ENCODE measurements at places on chromosomes 16 and 17.
A peak's percentile ranks its signal among the peaks of the same experiment; 100 is the strongest.

GRCh38 chr16:30766206-30766932, 4.2 kb downstream of the RNF40 start:
- no peak for DNase-seq

GRCh38 chr16:3488801-3489200, 6.5 kb downstream of the C16orf90 start:
- DNase-seq = no peak

DNA sequence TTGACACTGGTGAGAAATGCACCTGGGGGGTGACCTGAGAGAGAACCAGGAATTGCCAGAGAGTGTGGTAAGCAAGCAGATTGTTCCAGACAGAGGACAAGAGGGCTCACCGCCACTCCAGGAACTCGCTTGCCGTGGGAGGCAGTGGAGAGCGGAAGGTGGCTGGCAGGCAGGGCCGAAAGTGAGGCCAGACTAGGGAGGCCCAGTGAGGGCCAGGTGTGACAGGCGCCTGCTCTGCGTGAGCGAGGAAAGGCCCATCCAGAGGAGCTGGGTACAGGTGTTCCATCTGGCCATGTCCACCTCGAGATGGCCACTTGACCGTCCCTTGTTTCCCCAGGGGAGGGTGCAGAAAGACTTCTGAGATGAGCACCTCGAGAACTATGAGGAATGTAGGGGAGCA, 11.9 kb upstream of the MYO15B start:
- no peak for DNase-seq

- no peak for DNase-seq
Measured at GRCh38 chr17:65156835-65157565, 19.8 kb downstream of the RGS9 start.

GRCh38 chr17:75933808-75934207, 7.0 kb downstream of the FBF1 start:
- DNase-seq = no peak

DNA sequence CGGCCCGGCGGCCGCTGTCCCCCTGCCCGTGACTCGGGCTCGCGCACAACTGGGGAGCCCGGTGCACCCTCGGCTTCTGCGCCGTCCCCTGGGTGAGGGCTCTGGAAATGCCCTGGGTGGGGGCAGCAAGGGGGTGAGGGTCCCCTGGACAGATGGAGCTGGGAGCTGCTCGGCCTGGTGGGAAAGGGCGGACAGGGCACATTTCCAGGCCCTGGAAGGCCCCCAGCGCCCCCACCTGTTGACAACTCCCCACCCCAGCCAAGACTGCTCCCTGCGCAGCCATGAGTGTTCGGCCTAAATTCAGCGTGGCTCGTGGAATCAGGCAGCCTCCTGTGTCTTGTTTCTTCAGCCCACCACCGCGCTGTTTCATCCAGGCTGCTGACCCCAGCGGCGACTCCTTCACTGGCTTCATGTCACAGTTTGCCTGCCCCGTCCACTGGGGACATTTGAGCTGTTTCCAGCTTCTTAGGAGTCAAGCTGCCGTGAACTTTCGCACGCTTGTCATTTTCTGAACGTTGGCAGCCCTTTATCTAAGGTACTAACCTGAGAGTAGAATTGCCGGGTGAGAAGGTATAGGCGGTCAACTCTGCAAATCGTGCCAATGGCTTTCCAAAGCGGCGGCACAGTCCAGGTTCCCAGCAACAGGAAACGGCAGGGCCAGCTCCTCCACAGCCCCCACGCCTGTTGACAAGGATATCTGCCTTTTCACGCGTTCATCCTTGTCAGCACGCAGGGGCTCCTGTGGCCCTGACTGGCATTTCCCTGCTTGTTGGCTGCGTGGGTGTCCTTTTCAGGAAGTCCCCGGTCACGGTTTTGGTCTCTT, 895 bp downstream of the UTS2R start:
- DNase-seq = no peak

DNA sequence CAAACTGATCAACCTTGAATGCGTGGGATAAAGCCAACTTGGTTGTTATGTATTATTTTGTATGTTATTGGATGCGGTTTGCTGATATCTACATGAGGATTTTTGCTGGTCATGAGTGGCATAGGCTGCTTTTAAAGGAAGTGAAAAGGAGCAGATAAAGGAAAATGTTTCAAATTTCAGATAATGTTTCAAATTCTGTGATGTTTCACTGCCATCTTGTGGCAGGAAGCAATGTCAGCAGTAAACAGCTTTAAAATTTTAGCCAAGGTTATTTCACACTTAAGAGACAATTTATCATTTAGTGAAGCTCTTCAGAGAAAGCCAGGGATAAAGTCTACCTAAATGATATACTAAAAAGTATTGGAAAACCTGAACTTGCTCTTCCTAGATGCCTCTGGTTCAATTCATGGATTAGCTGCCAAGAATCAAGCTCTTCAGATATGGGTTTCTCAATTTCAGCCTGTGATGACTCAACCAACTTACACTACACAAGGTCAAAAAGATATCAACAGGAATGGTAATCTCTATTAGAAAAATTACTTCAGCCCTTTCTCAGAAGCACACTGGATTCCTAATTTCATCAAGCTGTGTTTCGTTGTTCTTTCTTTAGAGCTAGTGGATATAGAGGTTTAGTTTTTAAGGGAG, 136.0 kb upstream of the C17orf78 start:
- no peak for DNase-seq

GRCh38 chr17:42132941-42133340, 10.3 kb downstream of the HSPB9 start:
- DNase-seq = no peak

DNA sequence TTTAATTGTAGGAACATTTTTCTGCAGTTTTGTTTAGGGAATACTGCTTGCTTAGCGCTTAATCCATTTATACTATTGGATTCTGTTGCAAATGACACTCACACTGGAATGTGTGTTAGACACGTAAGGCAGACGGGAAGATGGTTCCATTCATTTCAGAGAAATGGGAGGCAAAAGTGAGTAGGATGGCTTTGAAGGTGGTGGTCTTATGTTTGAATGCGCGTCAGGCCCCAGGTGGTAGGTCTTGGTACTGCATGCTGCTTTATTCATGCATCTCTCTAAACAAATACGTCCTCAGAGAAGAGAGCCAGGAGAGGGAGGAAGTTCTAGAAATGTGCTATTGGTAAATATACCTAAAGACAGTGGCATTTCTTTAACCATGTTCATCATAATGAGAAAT, 997.6 kb upstream of the RBFOX1 start:
- DNase-seq = no peak

DNA sequence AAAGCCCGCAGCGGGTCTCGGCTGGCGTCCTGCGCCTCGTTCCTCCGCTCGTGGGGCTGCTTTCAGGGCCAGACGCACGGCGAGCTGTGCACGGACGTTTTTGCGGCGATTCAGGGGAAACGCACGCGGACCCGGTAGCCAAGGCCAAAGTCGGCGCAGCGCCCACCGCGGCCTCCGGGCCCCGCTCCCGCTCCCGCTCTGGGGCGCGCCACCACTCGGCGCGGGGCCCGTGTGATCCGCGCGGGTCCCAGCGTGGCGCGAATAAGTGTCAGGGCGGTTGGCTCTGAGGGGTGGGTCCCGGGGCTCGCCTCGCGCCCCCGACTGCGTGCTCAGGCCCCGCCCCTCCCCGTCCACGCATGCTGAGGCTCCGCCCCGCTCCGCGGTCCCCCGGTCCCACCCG, 694 bp upstream of the TBCD start:
- DNase-seq = no peak

GRCh38 chr17:67414130-67414529, 37.0 kb downstream of the PITPNC1 start:
- no peak for DNase-seq

DNA sequence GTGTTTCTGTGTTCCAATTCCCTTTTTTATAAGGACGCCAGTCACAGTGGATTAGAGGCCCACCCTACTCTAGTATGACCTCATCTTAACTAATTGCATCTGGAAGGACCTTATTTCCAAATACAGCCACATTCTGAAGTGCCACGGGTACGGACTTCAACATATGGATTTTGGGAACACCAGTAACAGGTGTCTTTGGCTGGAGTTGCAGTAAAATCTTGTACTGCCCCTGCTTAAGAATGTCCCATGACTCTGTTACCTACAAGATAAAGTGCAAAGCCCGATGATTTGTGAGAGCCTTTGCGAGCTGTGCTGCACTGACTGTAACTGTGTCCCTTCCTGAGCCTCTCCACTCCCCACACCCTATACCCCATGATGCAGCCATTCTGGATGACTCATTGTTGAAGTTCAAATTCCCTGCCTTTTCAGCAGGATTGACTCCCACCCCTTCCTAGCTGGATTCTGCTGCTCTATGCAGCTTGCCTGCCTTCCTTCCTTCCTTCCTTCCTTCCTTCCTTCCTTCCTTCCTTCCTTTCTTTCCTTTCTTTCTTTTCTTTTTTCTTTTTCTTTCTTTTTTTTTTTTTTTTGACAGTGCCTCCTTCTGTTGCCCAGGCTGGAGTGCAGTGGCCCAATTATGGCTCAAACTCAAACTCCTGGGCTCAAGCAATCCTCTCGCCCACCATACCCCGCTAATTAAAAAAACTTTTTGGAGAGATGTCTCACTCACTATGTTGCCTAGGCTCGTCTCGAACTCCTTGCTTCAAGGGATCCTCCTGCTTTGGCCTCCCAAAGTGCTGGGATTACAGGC, 2.1 kb downstream of the HCRT start:
- DNase-seq = no peak

DNA sequence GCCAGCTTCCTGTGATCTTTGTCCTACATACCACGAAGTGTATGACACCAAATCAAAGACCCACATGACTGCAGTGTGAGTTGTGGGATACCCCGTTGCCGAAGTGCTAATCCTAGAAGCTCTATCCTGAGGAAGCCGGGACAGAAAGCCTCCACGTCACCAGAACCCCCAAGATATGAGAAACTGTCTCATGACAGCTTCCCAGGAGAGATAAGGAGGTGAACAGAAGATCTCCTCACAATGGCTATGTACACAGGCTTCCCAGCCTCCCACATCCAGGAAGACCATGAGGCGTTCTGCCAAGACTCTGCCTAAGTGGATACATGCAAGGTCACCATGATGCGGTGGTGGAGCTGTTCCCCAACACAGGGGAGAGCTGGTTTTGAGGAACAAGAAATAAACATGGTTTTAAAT, 37.1 kb downstream of the TRIM25 start:
- DNase-seq = no peak

DNA sequence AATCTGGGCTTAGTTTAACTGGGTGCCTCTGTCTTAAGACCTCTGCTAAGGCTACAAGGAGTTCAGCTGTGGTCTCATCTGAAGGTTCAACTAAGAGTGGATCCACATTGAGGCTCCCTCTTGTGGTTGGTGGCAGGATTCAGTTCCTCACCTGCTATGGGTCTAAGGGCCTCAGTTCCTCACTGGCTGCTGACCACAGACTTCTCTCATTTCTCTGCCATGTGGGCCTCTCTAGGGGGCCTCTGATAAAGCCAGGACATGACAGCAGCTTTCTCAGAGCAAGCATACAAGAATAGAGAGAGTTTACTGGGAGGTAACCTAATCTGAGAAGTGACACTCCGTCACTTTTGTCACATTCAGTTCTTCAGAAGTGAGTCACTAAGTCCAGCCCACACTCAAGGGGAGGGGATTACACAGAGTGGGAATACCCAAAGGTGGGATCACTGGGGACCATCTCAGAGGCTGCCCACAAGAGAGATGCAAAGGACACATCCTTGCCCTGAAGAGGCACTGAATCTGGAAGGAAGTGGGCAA, 19.2 kb upstream of the ABAT start:
- no peak for DNase-seq

DNA sequence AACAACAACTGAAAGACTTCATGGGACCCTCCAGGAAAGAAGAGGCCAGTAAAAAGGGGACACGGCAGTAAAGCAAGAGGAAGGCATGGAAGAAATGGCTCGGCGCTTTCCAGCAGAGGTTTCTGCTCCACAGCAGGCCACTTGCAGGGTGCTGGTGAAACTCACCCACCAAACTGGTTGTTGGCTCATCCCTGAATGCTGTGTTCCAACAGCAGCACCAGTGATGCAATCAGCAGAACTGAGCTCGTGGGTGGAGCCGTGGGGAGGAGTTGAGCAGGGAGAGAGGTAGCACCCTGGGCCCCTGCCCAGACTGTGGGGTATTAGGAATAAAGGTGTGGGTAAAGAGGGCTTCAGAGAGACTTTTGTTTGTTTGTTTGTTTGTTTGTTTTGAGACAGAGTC, 62.8 kb upstream of the ADCY9 start:
- DNase-seq = no peak

- no peak for DNase-seq
Measured at GRCh38 chr16:84786605-84787262, 33.1 kb upstream of the CRISPLD2 start.

- DNase-seq = no peak
Measured at GRCh38 chr16:11474617-11475291, 112.0 kb downstream of the LITAF start.

GRCh38 chr17:2433696-2434095, 32.8 kb upstream of the MNT start:
- no peak for DNase-seq

- DNase-seq = no peak
Measured at GRCh38 chr17:65155622-65156021, 18.5 kb downstream of the RGS9 start.

DNA sequence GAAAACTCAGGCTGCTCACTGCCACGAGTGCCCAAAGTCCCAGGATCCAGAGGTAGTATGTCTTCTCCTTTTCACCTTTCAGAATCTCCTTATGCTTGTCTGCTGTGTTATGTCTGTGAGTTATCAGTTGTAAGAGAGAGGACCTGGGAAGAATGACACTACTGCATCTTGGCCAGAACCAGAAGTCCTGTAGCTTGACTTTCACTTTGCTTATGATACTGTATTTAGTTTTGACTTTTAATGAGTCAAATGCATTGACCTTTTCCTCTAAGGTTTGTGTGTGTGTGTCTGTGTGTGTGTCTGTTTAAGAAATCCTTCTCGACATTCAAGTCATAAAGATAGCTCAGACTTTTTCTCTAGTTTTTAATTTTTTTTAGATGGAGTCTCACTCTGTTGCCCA, 43.4 kb downstream of the BMERB1 start:
- DNase-seq = no peak

GRCh38 chr16:83956336-83957289, 3.6 kb downstream of the OSGIN1 start:
- peak; percentile 57 for DNase-seq

DNA sequence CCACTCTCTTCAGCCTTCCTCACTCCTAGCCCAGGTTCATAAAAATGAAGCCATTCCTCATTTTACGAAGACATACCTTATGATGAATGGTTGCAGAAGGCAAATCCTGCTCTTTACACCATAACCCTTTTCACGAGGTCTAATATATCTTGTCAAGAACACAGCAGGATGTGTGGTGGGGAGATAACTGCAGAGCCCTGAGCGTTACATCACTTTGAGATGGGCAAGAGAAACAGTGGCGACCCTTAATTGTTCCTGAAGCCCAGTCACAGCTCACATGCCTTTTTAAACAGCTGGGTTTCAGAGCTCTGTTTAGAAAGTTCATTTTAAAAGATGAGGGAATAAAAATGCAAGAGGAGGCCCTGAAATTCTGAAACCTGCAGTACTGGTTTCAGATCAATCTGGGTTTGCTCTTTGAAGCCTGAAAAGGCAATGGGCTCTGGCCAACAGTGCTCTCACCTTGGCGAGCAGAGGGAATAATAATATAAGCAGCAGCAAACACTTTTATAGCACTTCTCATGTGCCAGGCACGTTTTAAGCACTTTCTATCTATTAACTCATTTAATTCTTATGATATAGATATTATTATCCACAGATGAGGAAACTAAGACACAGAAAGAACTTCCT, 2.9 kb downstream of the FAM117A start:
- DNase-seq = no peak

- no peak for DNase-seq
Measured at GRCh38 chr16:56348168-56349085, 76.9 kb downstream of the AMFR start.

Measured in activated T-cell treated with anti-CD3 and anti-CD28 coated beads, Interleukin-2, amount 50 U/mL, for 4 hours (primary cell).